CD4-positive, alpha-beta T cell (primary cell): ENCODE measurements at places on chromosomes 16 and 17.

DNA sequence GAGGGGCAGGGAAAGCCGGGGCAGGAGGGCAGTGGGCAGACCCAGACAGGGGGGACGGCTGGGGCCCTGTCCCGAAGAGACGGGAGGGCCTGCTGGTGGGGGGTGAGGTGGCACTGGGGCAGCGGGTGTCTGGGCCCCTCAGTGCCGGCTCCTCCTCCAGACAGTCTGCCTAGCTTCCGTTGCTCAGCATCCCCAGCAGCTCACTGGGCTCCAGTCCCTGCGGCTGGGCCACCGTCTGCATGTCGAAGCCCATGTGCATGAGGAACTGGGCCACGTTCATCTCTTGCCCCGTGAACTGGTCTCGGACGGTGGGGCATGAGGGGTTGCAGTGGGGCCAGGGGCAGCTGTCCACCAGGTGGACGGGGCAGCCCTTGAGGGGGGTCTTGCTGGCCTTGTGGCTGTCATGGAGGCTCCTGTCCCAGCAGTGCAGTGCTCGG lies 5.8 kb upstream of the MYADML2 start:
- H3K27ac ChIP-seq: no peak overlapping the region
- DNase-seq: no peak
- H3K4me1 ChIP-seq: peaks cover 8% of the 10 kb centered on the region
- no peaks in the 10 kb centered on the region for H3K36me3 ChIP-seq
- no peaks in the 10 kb centered on the region for H3K27me3 ChIP-seq

GRCh38 chr17:5396612-5397011 lies 22.9 kb downstream of the NUP88 start:
- peaks cover 80% of the 10 kb centered on the region for H3K36me3 ChIP-seq
- no peak overlapping the region for H3K4me3 ChIP-seq
- no peaks in the 10 kb centered on the region for H3K4me1 ChIP-seq
- DNase-seq: no peak
- H3K27ac ChIP-seq: no peak overlapping the region

DNA sequence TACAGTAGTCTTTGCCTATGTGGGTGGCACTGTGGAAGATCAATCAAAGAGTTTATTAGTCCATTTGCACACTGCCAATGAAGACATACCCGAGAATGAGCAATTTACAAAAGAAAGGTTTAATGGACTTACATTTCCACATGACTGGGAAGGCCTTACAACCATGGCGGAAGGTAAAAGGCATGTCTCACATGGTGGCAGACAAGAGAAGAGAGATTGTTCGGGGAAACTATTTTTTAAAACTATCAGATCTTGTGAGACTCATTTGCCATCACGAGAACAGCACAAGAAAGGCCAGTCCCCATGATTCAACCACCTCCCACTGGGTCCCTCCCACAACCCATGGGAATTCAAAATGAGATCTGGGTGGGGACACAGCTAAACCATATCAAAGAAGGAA lies 432.1 kb downstream of the ZFHX3 start:
- no peaks in the 10 kb centered on the region for H3K27me3 ChIP-seq
- no peak for DNase-seq
- no peaks in the 10 kb centered on the region for H3K4me1 ChIP-seq
- H3K4me3 ChIP-seq: no peak overlapping the region
- H3K36me3 ChIP-seq: no peaks in the 10 kb centered on the region

DNA sequence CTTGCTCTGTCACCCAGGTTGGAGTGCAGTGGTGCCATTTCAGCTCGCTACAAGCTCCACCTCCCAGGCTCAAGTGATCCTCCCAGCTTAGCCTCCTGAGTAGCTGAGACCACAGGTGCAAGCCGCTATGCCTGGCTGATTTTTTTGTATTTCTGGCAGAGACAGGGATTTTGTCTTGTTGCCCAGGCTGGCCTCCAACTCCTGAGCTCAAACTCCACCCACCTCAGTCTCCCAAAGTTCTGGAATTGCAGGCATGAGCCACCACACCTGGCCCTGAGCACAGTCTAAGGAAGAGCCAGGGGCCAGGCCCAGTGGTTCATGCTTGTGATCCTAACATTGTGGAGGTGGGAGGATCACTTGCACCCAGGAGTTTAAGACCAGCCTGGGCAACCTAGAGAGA lies 21.8 kb upstream of the BCO1 start:
- H3K36me3 ChIP-seq: no peaks in the 10 kb centered on the region
- no peak for DNase-seq
- no peak overlapping the region for H3K4me3 ChIP-seq

DNA sequence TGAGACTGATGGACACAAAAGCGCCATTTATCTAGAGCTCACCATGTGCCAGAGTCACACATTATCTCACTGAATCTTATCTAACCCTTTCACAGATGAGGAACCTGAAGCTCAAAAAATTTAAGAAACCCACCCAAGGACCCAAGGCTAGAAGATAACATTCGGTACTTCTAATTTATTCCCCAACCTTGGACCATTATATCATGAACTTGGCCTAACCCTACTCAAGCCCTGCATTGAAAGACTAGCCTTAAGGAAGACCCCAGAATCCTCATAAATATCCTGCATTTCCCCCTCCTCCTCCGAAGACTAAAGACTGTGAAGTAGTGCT lies 548 bp upstream of the DYNC1LI2 start:
- peaks cover 30% of the 10 kb centered on the region for H3K4me1 ChIP-seq
- H3K4me3 ChIP-seq: peak overlapping the region; percentile 46
- no peak for DNase-seq
- H3K27me3 ChIP-seq: no peaks in the 10 kb centered on the region

GRCh38 chr16:51433599-51433998 lies 282.5 kb upstream of the SALL1 start:
- no peaks in the 10 kb centered on the region for H3K36me3 ChIP-seq
- DNase-seq: no peak
- no peak overlapping the region for H3K27ac ChIP-seq
- no peaks in the 10 kb centered on the region for H3K4me1 ChIP-seq
- H3K27me3 ChIP-seq: no peaks in the 10 kb centered on the region

GRCh38 chr17:49433000-49433694 lies 18.5 kb upstream of the PHB1 start:
- DNase-seq: no peak
- no peaks in the 10 kb centered on the region for H3K36me3 ChIP-seq
- H3K27ac ChIP-seq: no peak overlapping the region
- no peaks in the 10 kb centered on the region for H3K4me1 ChIP-seq

- H3K4me3 ChIP-seq: no peak overlapping the region
- DNase-seq: no peak
- no peak overlapping the region for H3K27ac ChIP-seq
- peaks cover 22% of the 10 kb centered on the region for H3K27me3 ChIP-seq
Measured at GRCh38 chr16:3954411-3954921, 74.0 kb upstream of the CREBBP start.

GRCh38 chr17:29949696-29950095 lies 8.3 kb downstream of the EFCAB5 start:
- H3K27ac ChIP-seq: no peak overlapping the region
- H3K4me3 ChIP-seq: no peak overlapping the region
- DNase-seq: no peak
- no peaks in the 10 kb centered on the region for H3K4me1 ChIP-seq
- H3K36me3 ChIP-seq: no peaks in the 10 kb centered on the region
- H3K27me3 ChIP-seq: no peaks in the 10 kb centered on the region

- no peak for DNase-seq
- no peaks in the 10 kb centered on the region for H3K27me3 ChIP-seq
- H3K27ac ChIP-seq: no peak overlapping the region
- no peaks in the 10 kb centered on the region for H3K36me3 ChIP-seq
- no peaks in the 10 kb centered on the region for H3K4me1 ChIP-seq
- no peak overlapping the region for H3K4me3 ChIP-seq
Measured at GRCh38 chr17:6052926-6053325, 17.3 kb upstream of the WSCD1 start.

DNA sequence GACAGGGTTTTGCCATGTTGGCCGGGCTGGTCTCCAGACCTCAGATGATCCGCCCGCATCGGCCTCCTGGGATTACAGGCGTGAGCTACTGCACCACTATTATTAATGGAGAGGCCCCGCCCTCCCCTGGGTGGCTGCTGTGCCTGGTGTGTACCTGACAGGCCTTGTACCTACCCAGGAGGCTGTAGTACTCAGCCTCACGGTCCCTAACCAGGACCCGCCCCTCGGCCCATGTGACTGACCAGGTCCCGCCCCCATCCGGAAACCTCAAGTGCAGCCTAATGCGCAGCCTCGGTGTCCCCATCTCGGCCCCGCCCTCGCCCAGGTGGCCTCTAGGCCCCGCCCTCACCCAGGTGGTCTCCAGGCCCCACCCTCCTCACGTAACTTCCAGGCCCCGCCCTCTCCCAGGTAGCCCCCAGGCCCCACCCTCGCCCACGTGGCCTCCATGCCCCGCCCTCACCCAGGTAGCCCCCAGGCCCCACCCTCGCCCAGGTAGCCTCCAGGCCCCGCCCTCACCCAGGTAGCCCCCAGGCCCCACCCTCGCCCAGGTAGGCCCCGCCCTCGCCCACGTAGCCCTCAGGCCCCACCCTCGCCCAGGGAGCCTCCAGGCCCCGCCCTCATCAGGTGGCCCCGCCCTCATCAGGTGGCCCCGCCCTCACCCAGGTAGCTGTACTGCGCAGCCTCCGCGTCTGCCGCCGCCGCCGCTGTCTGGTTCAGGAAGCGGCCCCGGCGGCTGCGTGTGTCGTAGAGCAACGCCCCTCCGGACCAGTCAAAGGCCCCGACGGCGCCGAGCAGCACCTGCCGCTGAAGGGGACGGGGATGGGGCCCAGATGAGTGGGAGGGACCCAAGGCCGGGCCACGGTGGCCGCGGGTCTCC lies 31.0 kb downstream of the HASPIN start:
- H3K27ac ChIP-seq: no peak overlapping the region
- H3K4me3 ChIP-seq: peak overlapping the region; percentile 40
- peaks cover 55% of the 10 kb centered on the region for H3K4me1 ChIP-seq

DNA sequence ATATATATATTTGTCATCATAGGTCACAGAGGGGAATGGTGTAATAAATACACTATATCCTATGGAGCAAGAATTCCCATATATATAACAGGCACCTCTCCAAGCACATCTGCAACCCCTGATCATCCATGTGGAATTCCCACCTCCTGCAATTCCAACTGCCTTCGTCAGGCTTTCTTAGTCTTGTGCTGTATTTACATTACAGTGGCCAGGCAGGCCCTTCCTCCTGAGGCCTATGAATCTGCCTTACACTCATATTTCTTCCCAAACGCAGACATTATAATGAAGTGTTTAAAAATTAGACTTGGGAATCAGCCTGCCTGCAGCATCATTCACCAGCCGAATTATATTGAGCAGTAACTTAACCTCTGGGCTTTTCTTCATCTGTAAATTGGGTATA lies 19.3 kb upstream of the DNAH9 start:
- H3K27me3 ChIP-seq: no peaks in the 10 kb centered on the region
- DNase-seq: no peak
- no peaks in the 10 kb centered on the region for H3K36me3 ChIP-seq
- no peak overlapping the region for H3K4me3 ChIP-seq
- no peak overlapping the region for H3K27ac ChIP-seq

DNA sequence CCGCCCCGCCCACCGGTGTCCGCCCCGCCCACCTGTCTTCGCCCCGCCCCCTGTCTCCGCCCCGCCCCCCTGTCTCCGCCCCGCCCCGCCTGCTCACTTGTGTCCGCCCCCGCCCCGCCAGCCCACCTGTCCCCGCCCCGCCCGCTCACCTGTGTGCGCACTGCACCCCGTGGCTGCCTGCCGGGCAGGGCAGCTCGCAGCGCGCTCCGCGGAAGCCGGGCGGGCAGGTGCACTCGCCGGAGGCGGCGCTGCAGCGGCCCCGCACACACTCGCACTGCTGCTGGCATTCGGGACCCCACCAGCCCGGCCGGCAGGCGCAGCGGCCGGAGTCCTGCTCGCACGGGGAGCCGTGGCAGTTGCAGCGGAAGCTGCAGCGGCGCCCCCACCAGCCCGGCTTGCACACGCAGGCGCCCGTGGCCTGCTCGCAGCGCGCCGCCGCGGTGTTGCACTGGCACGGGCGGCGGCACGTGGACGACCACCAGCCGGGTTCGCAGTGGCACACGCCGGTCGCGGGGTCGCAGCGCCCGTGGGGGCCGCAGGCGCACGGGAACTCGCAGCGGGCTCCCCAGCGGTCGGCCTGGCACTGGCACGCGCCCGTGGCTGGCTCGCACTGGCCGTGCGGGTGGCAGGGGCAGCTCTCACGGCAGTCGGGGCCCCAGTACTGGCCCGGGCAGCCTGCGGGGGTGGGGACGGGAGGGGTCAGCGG lies 2.1 kb downstream of the SCARF1 start:
- H3K4me3 ChIP-seq: peak overlapping the region; percentile 33
- H3K4me1 ChIP-seq: peaks cover 36% of the 10 kb centered on the region
- H3K27me3 ChIP-seq: no peaks in the 10 kb centered on the region
- H3K27ac ChIP-seq: no peak overlapping the region
- H3K36me3 ChIP-seq: no peaks in the 10 kb centered on the region

GRCh38 chr16:20107083-20107482 lies 33.4 kb upstream of the GPR139 start:
- no peak overlapping the region for H3K4me3 ChIP-seq
- H3K36me3 ChIP-seq: no peaks in the 10 kb centered on the region
- H3K27ac ChIP-seq: no peak overlapping the region
- no peaks in the 10 kb centered on the region for H3K4me1 ChIP-seq

DNA sequence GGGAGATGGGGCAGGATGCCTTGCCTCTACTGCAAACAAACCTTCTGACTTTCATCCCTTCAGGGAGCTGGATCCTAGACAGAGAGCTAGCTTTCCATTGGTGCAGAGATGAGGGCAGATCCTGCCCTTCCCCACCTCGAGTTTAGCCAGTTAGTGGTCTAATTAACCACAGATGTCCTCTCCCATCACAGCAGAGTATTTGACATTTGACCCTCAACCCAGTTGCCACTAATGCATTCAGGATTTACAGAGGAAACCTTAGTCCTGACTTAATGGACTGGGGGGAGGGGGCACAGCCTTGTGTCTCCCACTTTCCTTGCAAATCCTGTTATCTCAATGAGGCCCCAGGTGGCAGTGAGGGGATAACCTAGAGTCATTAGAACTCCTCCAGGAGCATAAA lies 10.2 kb downstream of the PIP4K2B start:
- DNase-seq: no peak
- peaks cover 3% of the 10 kb centered on the region for H3K4me1 ChIP-seq
- H3K27me3 ChIP-seq: no peaks in the 10 kb centered on the region

GRCh38 chr17:34365340-34365739 lies 2.3 kb upstream of the CCL1 start:
- H3K4me3 ChIP-seq: no peak overlapping the region
- no peak overlapping the region for H3K27ac ChIP-seq
- H3K4me1 ChIP-seq: peaks cover 2% of the 10 kb centered on the region
- no peak for DNase-seq
- H3K27me3 ChIP-seq: no peaks in the 10 kb centered on the region

- no peaks in the 10 kb centered on the region for H3K4me1 ChIP-seq
- no peak overlapping the region for H3K4me3 ChIP-seq
- no peaks in the 10 kb centered on the region for H3K36me3 ChIP-seq
- no peaks in the 10 kb centered on the region for H3K27me3 ChIP-seq
Measured at GRCh38 chr17:33021731-33022408, 30.2 kb downstream of the SPACA3 start.

GRCh38 chr16:35543486-35543885 lies 2084.1 kb downstream of the TP53TG3F start:
- DNase-seq: no peak
- H3K27me3 ChIP-seq: no peaks in the 10 kb centered on the region
- no peaks in the 10 kb centered on the region for H3K36me3 ChIP-seq
- H3K4me1 ChIP-seq: no peaks in the 10 kb centered on the region
